Renal cortex interstitium (tissue), 15 donors: ENCODE measurements at places on chromosomes 1 and 21. TPM values are rescaled to one million over a fixed set of nuclear protein-coding genes. Genes with fewer than 3 reads are reported as not detected.

TSPEAR gene
- polyA plus RNA-seq = 0.82 TPM

TCHH gene
- 0.09 TPM for polyA plus RNA-seq

FCRL5 gene
- 0.23 TPM for polyA plus RNA-seq

IL19 gene
- polyA plus RNA-seq = 0.68 TPM

GCSAML gene
- 1.5 TPM for polyA plus RNA-seq

CAMK1G gene
- polyA plus RNA-seq = 5.1 TPM

KLF17 gene
- not detected for polyA plus RNA-seq

DNA sequence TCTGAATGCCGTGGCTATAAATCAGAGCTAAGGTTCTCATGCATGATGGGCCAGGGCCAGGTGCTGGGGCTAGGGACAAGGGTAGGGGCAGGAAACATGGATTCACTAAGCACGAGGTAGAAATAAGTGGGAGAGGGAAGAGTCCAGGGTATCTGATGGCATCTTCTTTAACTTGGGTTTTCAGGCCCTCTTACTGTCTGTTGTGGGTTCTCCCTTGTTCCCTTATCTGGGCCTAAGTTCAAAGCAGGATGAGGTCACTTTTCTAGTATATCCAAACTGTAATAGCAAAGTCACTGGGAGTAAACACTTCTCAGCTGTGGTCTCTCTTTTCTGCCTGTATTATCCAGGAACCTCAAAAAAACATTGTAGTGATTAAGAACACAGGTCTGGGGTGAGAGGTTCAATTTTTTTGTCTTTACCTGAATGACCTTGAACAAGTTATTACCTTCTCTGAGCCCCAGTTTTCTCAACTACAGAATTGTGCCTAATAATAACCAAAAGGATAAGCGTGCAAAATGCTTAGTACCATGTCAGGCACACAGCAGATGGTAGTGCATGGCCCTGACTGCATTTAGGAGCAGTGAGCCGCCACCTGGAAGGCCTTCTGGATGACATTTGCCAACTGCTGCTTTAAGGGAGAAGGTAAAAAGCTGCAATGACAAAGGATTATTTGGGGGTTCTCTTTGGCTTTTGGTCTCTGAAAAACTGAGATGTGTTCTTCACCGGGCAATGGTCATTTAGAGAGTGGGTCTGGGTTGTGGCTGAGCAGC, 53.6 kb upstream of the A3GALT2 start:
- DNase-seq = no peak

DNA sequence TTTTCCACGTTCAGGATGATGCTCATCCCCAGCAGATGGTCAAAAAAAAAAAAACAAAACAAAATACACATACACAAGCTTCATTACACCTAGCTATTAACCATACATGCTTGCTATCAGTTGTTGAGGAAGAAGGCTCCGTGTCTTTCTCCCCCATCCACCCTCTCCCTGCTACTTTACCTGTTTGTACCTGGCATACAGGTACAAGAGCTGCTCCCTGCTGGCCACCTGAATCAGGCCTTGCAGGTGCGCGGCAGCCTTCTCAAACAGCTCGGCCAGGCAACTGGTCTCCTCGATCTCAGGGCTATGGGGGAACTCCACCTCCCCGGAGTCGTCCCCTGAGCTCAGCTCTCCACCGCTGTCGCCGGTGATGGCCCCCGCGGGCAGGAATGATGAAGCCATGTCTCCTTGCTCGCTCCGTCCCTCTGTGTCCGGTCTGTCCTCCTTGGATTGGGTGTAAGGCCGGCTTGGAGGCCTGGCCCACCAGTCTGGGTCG, 464 bp downstream of the ACBD6 start:
- no peak for DNase-seq

- peak; percentile 55 for DNase-seq
Measured at GRCh38 chr1:94755675-94756074, 64.5 kb upstream of the SLC44A3 start.

DNA sequence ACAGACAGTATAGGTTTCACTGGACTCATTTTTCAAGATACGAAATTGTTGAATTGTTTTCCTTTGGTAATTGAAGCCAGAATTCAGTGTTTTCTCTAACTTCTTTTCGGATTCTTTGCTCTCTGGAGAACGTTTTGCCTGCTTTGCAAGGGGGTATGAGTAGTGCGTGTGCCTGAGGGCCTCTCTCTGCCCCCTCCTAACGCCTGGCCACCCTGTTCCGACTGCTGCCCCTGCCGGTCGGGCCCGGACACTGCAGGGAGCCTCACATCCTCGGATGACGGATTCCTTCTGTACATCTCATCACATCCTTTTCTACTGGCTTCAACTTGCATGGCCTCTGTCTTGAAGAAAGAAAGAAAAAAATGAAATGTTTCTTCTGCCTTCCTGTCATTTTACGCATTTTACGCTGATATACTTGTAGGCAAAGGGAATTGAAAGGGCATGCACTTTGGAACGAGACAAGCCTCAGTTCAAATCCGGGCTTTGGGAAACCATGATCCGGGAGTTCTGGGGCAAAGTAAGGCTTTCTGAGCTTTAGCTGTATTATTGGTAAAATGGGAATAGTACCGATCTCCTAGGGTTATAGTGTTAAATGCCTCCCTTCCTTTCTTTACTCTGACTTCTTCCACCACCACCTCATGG, 65.1 kb downstream of the DISC1 start:
- DNase-seq = peak; percentile 40

- no peak for DNase-seq
Measured at GRCh38 chr1:12087797-12088314, 24.8 kb downstream of the TNFRSF8 start.

DNA sequence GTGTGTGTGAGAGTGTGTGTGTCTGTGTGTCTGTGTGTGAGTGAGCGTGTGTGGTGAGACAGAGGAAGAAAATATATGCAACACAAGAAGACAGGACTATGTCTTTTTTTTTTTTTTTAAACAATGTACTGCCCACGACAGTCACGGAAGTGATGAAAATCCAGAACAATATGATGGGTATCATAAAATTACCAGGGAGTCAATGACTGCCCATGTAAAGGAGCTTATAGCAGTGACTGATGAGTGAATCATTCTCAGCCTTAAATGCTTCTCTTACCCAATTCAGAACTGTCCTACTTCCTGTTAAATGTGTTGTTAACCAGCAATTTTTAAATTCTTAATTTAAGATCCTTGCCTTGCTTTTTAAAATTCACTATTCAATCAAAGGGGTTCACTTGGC, 46.6 kb downstream of the RGS7 start:
- no peak for DNase-seq

DNA sequence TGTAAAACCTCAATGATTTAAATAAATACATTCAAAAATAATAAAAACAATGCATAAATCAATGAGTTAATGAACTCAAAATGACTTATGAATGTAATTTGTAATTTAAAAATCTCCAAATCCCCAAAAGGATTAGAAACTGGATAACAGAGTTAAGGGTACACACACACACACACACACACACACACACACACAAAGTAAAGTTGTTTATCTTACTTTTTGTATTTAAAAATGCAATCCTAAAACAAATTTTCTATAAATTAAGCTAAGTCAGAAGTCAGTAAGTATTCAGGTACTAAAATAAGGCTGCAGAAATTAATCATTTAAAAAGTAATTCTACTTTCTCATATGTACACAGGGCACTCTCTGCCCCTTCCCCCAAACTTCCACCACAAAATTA, 1.8 kb downstream of the LRIF1 start:
- no peak for DNase-seq

DNA sequence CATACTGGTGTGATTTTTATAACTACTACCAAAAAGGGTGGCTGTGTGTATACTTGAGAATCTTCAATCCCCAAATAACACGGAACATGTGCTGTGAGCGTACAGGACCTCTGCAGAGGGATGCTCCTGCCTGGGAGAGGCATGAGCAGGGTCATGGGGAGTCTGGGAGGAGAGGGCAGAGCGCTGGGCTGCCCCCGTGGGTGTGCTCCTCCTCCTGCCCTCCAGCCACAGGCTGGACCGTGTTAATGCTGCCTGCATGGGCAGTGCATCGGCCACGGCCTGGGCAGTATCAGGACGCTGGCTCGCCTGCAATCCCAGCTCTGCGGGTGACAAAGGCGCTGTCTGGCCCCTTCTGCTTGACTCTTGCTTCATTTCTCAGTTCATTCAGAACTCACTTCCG, 6.2 kb downstream of the CEP104 start:
- no peak for DNase-seq

- DNase-seq = peak; percentile 45
Measured at GRCh38 chr21:43331962-43332828, 94.7 kb downstream of the SIK1 start.

DNA sequence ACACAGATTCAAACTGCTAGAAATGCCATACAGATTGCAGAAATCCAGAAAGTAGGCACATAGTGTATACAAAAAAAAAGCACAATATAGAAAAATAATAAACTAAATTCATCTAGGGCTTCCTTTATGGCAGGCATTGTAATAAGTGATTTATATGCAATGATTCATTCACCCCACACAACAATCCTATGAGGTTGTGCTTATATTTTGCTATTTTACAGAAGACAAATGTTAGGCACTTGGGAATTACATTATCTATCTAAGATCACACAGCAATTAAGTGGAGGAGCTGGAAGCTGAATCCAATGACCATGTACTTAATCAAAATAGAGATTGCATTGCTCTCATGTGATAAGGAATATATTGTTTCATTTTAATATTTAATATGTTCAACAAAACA, 225.7 kb upstream of the KCNK2 start:
- no peak for DNase-seq

DNA sequence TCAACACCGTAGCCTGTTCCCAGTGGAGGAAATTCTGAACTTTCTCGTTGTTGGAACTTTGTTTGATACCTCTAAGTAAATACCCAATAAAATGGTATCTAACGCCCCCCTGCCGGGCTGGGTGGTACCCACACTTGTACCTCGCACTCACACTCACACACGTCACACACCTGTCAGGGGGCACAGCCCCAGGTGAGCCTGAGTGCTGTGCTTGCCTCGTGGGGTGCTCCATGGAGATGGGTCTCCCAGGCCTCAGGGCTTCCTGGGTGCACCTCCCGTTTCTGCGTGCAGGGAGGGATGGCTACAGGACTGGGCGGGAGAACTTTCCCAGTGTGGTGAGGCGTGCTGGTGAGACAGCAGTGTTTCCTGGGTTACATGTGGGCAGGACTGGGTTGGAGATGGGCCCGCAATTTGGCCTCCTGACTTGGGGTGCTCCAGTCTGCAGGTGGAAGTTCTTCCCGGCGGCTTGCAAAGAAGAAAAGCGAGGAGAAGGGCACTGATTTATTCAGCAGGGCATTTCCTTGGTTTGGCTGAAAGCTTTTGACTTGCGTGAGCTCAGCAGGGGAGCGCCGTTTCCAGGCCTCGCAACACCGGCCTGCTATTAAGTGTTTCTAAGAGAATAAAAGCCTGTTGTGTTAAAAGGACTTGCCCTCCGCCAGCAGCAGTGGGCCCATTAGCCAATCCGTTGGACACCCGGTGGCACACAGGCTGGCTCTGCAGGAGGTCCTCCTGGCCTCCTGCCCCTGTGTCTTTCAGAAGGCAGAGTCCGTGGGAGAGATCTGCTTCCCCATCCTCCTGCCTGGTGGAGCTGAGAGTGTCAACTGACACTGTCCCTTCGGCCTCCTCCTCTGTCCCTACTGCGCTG, 79.7 kb downstream of the KIF26B start:
- no peak for DNase-seq

DNA sequence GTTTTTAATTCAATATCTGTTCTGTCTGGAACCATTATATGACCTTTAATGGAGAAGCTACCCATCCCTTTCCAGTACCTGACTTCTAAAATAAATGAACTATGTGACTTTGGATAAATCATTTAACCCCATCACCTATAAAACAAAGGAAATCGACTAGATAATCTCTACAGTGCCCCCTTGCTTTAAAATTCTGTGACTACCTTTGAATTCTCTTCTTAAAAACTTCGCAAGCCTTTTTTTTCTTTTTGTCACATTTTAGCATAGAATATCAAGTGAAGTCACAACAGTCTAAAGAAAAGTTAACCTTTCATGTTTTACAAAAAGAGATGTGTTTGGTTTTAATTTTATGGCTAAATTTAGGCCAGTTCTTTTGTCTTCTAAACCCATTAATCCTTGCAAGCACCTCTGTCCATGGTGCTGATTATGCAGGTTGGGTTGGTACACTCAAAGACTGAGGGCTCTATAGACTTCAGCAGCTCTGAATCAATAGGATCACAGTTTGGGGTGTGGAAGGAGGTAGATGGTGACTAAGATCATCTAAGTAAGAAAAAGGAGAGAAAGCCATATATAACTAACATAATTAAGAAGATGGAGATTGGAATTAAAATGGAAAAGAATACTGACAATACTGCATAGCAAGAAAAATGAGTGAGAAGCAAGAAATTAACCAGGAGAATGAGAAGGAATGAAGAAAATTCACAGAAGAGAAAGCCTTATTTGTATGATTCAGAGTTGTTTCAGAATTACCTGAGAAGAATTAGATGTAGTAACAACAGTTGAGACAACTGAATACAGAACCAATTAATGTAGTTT, 59.2 kb downstream of the TBX15 start:
- peak; percentile 13 for DNase-seq

- DNase-seq = no peak
Measured at GRCh38 chr1:164855716-164856329, 296.8 kb downstream of the PBX1 start.

DNA sequence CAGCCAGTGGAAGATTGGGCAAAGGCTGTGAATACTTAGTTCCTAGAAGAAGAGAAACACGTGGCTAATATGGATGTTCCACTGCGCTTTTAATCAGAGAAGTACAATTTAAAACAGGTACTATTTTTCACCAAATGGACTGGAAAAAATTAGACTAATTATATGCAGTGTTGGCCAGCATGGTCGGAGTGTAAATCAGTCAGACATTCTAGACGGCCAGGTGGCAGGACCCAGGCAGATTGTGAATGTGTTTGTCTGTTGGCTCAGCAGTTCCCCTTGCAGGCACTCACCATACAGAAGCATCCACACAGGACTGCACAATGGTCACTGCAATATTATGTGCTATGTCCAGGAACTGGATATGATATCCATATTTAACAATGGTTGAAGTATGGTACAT, 23.9 kb upstream of the SLC25A34 start:
- no peak for DNase-seq

- DNase-seq = no peak
Measured at GRCh38 chr1:227895828-227896685, 51.7 kb downstream of the WNT9A start.

DNA sequence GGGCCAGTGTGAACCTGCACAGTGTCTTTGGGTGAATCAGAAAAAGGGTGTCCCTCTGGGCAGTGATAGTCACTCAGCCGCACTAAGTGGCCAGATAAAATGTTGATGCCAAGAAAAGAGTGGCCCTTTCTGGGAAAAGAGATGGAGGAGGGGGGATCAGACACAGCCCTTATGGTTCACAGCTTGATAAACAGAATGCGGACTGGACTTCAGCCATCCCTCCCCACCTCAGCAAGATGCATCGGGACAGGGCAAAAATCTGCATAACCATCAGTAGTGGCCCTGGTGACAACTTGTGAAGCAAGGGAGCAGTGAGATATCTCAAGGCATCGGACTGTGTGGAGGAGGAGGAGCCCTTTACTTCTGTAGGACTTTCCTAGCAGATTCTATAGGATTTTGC, 353.8 kb upstream of the PLXNA2 start:
- no peak for DNase-seq

DNA sequence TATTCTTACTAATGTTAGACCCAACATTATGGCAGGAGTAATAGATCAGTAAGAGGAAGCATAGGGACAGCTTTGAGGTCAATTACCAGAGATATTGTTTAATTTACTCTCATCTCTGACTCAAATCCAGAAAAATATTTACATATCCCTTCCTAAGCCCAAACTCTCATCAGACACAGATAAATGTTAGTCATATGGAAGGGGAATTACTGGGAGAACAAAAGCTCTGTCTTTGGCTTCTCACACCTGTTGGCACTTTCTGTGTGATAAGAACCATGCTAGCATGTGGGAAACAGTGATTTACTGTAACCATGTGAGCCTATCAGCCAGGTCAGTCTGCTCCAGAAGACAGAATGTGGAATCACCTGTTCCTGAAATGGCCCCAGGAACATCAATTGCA, 72.4 kb downstream of the DUSP10 start:
- DNase-seq = no peak
